ENCODE measurements at places on chromosomes 11 and 22. TPM values are rescaled to one million over a fixed set of nuclear protein-coding genes. Genes with fewer than 3 reads are reported as not detected.

Gene NRGN
- 4.1 TPM for total RNA-seq

Gene TRIM49
- not detected for total RNA-seq

Gene FBLN1
- total RNA-seq = 93.3 TPM

Gene ATG2A
- total RNA-seq = 13.0 TPM

Gene ANKK1
- 0.10 TPM for total RNA-seq

Gene DDTL
- total RNA-seq = 1.6 TPM

Gene P2RY2
- 19.7 TPM for total RNA-seq

Gene PELI3
- 10.9 TPM for total RNA-seq

Gene DNAJB7
- not detected for total RNA-seq

Gene HEPHL1
- not detected for total RNA-seq

Gene CLDN5
- total RNA-seq = 25.5 TPM

Gene FAU
- total RNA-seq = 724 TPM

Gene OTOG
- not detected for total RNA-seq

Gene OR8D1
- not detected for total RNA-seq

Gene ARHGAP42
- 5.7 TPM for total RNA-seq

Gene PCF11
- 27.7 TPM for total RNA-seq

Gene CYP2D6
- not detected for total RNA-seq

Gene NLRP14
- total RNA-seq = not detected

Gene MYEOV
- total RNA-seq = not detected

Gene RFPL2
- total RNA-seq = not detected

Gene RHOG
- total RNA-seq = 18.6 TPM

Gene IFITM2
- total RNA-seq = 200 TPM

Gene BIK
- total RNA-seq = not detected

Gene MCM5
- 10.8 TPM for total RNA-seq

Gene SHANK3
- 22.9 TPM for total RNA-seq

Gene SDHAF2
- 32.6 TPM for total RNA-seq

Gene ASPHD2
- 0.12 TPM for total RNA-seq

Gene SIAE
- 77.7 TPM for total RNA-seq

Gene HBE1
- total RNA-seq = not detected

Gene JHY
- total RNA-seq = 1.8 TPM

Gene IL10RA
- total RNA-seq = 6.0 TPM

Gene WNT11
- 15.2 TPM for total RNA-seq

Gene MIOX
- total RNA-seq = not detected

Gene C11orf21
- 66.5 TPM for total RNA-seq

Gene TCN2
- total RNA-seq = 14.6 TPM

Gene TREH
- not detected for total RNA-seq

Gene MMP13
- total RNA-seq = not detected

Gene MS4A15
- not detected for total RNA-seq

Gene TM7SF2
- total RNA-seq = 112 TPM

Gene OR52N5
- total RNA-seq = not detected

Gene GP1BB
- total RNA-seq = not detected

Gene GRAP2
- total RNA-seq = 1.2 TPM

Gene OR5M10
- total RNA-seq = not detected

Gene ANKRD49
- total RNA-seq = 6.0 TPM

Gene NEU3
- total RNA-seq = 4.9 TPM

Gene ENTHD1
- total RNA-seq = not detected

Gene GRM5
- total RNA-seq = not detected

Gene OR10D3
- not detected for total RNA-seq

Gene POU2F3
- not detected for total RNA-seq
